ENCODE measurements at places on chromosomes 16 and 17.
A peak's percentile ranks its signal among the peaks of the same experiment; 100 is the strongest.

- no peak for DNase-seq
These were observed 253.3 kb downstream of the SLC39A11 start for GRCh38 chr17:72839131-72839725.

DNA sequence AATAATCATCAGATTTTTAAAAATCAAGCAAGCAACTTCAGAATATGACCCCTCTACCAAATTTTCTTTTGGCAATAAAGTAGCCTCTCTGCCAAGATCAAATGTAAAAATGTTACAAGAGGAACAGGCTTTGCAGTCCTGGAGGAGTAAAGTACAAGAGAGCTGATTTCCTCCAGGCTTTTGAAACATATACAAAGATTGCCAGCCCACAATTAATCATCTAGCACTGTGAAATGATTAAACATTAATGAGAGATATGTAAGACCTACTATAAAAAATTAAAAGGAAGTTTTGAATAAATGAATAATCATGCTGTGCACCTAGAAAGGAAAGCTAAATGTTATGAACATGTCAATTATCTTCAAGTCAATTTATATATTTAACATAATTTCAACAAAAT, 26.3 kb downstream of the TXNDC11 start:
- no peak for DNase-seq

DNA sequence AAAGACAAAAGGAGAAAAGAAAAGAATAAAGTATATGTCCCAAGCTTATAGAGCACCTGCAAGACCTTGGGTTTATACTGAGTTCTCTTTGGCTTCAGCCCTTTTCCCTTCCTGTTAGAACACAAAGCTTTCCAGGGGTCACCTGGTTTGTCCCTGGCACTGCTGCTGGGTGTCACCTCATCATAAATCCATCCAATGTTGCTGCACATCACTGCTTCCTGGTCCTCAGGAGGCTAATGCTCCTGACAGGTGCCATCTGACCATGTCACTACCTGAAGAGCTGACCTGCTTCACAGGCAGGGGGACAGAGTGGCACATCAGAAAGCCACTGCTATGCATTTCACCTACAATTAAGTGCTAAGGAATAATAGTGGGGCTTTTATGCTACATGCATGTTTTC, 164.6 kb upstream of the ELAC2 start:
- no peak for DNase-seq

- DNase-seq, result no peak
These were observed 37.1 kb upstream of the LHX1 start for GRCh38 chr17:36900160-36900512.

DNA sequence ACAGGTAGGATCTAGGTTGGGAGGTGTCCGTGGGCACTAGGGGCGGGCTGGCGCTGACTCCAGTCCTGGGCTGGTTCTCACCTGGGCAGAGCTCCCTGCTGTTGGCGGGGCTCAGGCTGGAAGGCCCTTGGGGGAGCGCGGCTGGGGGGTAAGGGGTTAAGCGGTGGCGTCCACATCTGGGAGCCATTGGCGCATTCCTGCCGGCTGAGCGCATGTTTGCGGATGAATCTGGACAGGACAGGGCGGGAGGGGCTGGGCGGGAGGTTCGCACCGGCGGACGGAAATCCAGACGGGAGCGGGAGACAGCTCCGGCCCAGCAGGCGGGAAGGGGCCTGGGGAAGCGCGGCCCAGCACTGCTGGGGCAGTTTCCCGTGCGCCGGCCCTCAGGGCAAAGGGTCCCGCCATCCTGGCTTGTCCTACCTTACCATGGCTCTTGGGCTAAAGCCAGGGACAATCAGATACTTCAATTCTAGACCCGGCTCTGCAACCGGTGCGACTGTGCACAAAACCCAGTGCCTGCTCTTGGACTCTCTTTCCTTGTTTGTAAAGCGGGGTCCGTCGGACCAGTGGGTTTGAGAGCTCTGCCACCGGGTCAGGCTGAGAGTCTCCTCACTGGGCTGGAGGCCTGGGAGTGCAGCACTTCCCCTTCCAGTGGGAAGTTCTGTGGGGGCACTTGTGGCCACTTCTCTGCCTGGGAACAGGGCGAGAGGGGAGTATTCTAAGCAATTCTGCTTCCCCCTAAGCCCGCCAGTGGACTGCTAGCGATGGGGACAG, 7.8 kb downstream of the RARA start:
- DNase-seq, result no peak

DNA sequence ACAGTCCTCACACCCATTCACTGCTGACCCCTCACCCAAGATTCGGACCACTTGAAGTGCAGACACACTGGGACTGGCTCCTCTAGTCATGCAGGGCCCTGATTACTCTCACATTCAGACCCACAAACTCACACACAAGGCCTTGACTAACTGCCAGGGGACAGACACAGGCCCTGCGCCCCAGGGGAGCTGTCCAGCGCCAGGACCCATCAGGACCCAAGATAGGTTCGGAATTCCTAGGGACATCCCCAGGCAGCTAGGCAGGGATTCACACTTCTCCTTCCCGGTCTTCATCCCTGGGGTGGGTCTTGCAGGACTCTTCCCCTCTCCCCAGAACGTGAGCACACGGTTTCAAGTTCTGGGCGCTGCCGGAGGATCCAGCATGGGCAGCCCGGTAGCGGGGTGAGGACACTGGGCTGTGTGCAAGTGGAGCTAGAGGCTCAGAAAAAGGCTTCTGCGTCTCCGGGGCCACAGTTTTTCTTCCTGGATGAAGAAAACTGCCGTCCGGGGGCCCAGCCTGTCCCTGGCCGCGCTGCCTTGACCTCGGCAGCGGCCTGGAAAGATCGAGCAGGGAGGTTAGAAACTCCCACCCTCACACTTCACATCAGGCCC, 1.6 kb downstream of the SEZ6 start:
- no peak for DNase-seq

- DNase-seq, result no peak
These were observed 272.4 kb upstream of the XYLT1 start for GRCh38 chr16:17743158-17743557.

DNA sequence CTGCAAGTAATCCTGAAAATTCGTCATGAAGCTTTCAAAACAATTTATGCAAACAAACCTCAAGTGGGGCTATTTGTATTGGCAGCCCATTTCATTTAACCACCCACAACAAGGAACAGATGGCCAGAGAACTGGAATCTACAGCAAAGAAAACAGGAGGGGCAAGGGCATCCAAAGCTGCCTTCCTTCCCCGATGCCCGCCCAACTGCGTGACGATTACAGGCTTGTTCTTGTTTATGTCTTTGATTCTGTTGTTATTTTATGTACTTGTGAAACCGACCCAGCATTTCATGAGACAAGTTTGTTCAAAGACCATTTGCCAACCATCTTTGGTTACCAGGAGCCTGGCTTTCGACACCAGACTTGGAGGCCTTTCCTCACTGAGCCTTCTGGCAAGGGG, 59.1 kb upstream of the IRX6 start:
- DNase-seq, result no peak

DNA sequence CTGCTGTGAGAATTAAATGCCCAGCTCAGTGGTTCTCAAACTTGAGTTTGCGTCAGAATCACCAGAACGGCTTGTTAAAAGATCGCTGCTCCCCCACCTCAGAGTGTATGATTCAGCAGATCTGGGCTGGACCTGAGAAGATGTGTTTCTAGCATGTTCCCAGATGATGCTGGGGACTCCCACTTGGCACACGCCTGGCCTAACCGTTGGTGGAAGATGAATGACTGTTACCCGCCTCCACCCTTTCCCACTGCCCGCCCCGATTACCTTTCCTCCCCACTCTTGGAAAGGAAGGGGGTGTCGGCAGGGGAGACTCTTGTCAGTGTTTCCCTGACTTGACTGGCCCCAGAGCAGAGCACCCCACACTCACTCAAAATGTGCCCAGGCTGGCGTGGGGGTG, 29.3 kb upstream of the ABCC3 start:
- DNase-seq, result no peak

DNA sequence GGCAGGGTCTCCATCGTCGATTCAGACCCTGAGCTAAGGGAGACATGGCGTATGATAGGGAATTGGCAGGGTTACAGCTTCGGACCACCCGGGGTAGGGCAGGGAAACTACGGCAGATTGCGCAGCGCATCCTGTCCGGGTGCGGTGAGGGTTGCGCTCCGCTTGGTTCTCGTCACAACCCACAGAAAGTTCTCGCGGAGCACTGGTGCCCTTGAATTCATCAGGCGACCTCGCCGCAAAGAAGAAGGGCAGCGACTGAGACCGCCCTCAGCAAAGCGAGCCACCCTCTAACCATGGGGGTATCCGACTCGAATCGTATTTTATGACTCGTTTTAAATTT, 1.2 kb downstream of the HS3ST3B1 start:
- DNase-seq, result peak; percentile 55

- DNase-seq, result no peak
These were observed 1.5 kb downstream of the CD300LF start for GRCh38 chr17:74711058-74711824.

DNA sequence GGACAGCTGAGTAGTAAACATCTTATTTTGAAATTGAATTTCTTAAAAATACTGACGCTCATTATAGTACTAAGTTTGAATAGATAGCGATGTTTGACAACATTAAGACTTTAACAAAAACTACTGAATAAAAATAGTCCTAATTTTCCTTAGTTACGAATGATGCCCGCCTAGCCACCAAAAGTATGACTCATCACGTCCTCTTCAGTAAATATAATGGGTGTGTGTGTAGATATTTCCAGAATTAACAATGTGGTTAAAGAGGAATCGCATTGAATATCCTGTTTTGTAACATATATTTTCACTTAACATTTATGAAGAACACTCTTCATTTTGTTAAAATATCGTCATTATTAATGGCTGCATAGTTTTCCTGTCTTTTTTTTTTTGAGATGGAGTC, 187.6 kb downstream of the MYO1D start:
- DNase-seq, result no peak

GRCh38 chr17:36212966-36213365, 2.1 kb downstream of the CCL4L2 start:
- no peak for DNase-seq

DNA sequence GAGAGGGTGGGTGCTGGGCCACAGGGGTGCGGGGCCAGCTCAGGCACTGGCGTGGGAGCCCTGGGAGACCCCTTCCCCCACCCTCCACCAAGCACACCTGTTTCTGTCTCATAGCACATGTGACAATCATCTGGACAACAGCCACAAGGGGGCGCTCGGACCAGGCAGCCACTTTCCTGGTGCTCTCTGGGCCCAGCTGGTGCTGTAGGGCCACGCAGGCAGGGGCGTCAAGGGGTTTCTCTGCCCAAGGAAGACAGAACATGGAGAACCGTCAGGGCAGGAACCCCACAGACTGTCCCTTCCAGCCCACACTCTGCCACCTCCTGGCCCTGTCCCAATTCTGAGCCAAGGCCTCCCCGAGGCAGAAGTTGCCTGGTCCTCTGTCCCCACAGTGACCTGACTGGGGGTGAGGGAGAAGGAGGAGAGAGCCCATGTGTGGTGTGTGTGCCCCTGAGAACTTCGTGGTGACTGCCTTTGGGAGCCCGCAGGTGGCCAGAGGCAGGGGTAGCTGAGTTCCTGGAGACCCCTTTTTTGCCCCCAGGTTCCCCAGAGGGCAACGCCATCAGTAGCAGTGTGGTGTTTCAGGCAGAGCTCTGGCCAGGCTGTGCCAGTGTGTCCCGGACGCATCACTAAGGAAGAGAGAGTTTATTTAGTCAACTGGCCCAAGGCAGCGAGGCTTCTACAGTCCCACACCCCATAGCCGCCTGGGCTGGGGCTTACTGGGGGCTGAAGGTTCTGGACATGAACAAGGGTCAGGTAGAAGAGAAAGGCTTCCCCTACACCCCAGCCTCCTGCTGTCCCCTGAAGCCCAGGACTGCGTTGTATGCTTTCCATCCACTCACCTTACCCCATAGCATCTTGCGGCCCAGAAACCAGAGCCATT, 3.1 kb upstream of the SETD6 start:
- peak; percentile 74 for DNase-seq

DNA sequence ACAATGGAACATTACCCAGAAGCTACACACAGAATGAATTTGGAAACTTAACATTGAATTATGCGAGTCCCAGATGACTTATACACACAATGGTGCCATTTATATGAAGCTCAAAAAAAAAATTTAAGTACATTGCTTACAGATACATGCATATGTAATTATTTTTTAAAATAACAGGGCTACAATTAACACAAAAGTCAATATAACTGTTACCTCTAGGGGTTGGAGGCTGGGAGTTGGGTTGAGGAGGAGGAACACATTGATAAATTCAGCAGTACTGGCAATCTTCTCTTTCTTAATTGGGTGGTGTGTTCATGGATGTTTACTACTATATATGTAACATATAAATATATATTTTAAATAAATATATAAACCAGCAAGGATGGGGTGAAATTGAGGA, 1.1 kb downstream of the ZNF23 start:
- DNase-seq, result no peak

DNA sequence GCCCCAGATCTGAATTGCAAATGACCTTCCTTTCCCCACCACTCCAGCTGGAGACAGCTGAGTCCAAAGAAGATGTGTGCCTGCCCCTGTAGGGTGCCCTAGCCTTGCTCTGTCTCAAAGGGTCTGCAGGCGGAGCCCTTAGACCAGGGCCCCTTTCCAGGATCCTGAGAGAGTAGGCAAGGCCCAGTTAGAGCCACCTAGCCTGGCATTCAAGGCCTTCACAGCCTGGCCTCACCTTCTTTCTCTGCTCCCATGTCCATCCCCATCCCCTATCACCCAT, 66.6 kb upstream of the LHX1 start:
- no peak for DNase-seq

DNA sequence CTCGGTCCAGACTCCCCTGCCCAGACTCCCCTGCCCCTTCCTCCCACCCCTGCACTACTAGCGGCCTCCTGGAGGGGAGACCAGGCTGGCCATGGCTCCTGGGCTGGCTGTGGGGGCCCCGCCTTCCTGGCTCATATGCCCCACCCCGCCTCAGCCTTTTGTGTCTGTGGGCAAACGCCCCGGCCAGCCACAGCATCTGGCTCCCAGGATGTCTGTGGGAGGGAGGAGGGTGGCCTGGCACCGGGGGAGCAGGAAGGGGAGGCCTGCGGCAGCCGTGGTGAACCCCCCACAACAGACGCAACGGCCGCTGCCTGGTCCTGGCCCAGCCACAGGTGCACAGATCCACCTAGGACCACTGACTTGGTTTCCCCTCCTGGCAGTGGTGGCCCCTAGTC, 32.9 kb downstream of the BAHCC1 start:
- DNase-seq, result no peak

GRCh38 chr17:50830994-50831393, 4.4 kb upstream of the WFIKKN2 start:
- DNase-seq, result no peak

GRCh38 chr17:45433159-45433535, 477 bp upstream of the ARHGAP27 start:
- no peak for DNase-seq

Measured in T-helper 2 cell (primary cell).